ENCODE measurements at places on chromosomes 2 and 18.

DNA sequence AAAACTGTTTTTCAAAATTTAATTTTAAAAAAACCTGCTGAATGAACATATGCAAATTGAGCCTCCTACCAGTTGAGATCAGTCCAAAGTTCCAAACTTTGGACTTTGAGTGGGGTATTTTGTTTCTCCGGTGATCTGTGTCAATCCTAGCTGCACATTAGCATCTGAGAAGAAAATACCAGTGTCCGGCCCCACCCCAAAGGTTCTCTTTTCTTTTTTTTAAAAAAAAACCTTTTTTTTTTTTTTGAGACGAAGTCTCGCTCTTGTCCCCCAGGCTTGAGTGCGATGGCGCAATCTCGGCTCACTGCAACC is 91.7 kb downstream of the SEPTIN10 start:
- no peak for DNase-seq

DNA sequence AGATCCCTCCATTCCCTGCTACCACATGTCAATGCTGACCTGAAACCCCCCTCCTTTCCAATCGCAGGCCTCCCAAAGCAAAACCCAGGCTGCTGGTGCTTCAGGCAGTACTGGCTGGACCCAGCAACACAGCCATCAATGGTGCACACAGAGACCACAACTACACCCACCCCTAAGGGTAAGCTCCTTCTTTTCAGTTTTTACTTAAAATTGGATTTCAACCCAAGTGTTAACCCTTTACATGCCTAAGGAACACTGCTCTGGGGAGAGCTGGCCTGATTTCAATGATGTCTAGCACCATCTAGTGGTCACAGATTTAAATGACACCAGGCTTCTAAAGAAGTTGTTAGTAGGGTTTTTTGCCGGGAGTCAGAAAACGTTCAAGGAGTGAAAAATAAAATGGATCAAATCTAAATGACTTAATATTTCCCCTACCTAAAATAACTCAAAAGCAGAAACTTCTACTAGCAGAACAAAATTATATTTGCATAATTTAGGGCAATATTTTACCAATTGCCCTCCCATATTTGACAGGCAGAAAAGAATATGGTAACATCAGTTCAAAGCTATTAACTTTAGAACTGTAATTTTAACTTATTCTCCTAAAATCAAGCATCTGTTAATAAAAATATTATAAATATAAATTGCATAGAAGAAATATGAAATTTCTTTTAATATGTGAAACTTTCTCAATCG is 24.6 kb downstream of the FECH start:
- DNase-seq = no peak

GRCh38 chr2:153388246-153388645 is 90.3 kb downstream of the RPRM start:
- DNase-seq = no peak

GRCh38 chr18:73535990-73536389 is 611.6 kb downstream of the FBXO15 start:
- DNase-seq = no peak

GRCh38 chr2:84486441-84487115 is 27.5 kb upstream of the SUCLG1 start:
- DNase-seq = no peak

DNA sequence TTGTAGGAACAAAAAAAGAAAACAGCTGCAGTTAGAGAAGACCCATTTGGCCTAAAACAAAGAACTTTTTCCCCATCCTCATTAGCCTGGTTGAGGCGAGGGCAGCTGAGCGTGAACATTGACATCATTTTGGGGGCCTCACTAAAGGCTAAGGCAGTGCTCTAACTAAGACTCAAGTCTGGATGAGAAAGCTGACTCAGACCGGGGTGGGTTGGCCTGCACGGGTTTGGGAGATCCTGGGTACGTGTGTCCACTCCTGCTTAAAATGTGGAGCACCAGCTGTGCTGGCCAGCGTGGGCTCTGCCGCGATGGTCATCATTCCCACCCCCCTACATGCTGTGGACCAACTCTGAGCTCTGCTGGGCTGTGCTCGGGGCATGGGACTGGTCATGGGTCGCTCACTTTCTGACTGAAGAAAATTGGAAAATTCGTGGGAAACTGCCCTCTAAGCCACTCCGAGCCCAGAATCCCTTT is 86.0 kb upstream of the TMEM247 start:
- no peak for DNase-seq

DNA sequence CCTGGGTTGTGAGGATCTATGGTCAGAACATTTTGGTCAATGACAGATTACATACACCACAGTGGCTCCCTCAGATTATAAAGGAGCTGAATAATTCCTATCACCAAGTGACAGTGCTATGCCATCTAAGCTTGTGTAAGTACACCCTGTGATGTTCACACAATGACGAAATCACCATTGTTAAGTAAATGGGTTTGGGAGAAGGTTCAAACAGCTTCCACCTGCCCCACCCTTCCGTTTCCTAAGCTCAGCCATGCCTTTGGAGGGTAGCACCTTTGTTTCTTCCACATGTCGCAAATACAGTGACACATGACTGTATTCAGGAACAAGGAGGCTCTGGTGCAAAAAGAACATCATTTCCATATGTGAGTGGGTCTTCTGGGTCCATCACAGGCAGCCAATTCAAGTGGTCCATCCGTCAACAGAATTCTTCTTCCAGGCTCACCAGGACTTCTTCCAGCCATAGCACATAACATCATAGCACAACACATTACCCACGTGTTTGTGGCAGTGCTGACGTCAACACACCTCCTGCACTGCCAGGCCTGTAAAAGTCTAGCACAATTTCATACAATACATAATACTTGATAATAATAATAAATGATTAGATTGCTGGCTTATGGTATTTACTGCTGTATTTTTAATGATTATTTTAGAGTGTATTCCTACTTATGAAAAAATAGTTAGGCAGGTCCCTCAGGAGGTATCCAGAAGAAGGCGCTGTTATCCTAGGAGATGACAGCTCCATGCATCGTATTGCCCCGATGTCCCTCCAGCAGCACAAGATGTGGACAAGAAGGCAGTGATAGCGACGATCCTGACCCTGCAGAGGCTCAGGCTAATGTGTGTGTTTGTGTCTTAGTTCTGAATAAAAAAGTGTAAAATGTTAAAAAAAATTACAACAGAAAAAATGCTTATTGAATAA is 264.8 kb downstream of the ANAPC1 start:
- DNase-seq = no peak

- no peak for DNase-seq
Observed at GRCh38 chr2:9721344-9721743, 90.5 kb upstream of the YWHAQ start.

DNA sequence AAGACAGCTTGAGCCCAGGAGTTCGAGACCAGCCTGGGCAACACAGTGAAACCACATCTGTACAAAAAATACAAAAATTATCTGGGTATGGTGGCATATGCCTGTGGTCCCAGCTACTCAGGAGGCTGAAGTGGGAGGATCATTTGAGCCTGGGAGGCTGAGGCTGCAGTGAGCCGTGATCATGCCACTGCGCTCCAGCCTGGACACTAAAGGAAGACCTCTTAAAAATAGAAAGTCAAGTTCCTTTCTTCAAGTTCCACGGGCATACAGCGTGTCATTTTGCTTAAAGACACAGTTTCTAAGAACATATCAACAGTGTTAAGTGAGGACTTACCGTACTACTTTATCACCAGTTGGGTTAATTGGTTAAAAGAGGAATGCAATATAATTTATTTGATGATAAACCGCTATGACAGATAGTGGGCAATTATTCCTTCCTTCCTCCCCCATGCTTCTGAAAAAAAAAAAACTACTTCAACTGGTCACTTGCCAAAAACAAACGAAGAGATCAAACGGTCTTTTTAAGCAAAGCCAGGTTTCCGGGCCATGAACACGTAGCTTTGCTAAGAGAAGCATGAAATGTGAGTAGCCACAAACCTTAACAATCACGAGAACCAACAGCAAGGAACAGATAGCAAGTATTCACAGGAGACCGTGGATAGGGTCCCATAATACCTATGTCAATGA is 21.4 kb downstream of the AP1S3 start:
- no peak for DNase-seq

GRCh38 chr2:232300894-232301387 is 77.6 kb upstream of the ALPP start:
- DNase-seq = no peak

DNA sequence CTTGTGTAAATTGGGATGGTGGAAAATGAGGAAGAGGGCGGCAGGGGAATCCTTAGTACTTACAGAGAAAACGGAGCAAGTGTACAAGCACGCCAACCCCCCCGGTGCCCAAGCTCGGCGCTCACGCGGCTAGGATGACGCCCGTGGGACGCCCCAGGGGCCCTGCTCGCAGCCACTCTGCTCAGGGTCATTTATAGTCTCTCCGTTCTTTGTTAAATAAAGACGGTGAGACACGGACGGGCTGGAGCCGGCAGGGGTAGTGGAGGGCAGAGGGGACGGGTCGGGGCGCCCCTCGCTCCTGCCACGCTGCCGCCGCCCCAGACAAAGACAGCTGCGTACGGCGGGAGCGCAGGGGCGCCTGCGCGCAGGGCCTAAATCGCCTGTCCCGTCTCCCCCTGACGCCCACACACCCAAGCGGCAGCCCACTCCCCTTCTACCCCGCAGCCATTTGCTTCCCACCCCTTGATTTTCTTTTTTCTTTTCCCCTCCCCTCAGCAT is 37.8 kb downstream of the PCBP1 start:
- peak; percentile 42 for DNase-seq

DNA sequence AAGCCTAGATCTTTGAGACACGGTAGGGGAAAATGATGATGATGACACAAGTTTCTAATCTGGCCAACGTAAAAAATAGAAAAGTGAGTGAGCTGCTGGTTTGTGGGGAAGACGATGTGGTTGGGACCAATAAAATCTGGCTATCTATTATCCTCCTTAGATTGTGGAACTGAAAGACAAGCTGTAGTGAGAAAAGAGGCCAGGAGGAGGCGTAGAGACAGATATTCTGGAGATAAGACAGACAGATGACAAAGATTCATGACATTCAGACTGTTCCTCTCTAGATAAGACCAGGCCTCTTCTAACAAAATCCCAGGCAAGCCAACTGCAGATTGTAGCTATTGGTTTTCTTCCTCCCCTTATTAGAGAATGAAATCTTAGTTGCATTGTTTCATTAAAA is 376.3 kb upstream of the UBE2E3 start:
- no peak for DNase-seq

DNA sequence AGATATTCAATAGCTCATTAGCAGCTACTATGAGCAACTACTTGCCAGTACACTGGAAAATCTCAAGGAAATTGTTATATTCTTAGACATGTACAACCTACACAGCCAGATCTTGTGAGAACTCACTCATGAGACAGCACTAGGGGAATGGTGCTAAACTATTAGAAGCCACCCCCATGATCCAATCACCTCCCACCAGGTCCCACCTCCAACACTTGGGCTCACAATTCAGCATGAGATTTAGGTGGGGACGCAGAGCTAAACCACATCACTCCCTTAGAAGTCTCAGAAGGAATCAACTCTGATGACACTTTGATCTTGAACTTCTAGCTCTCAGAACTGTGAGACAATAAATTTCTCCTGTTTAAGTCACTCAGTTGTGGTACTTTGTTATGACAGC is 418.3 kb upstream of the SPHKAP start:
- DNase-seq = no peak

GRCh38 chr2:98385050-98385699 is 38.9 kb downstream of the CNGA3 start:
- peak; percentile 18 for DNase-seq

DNA sequence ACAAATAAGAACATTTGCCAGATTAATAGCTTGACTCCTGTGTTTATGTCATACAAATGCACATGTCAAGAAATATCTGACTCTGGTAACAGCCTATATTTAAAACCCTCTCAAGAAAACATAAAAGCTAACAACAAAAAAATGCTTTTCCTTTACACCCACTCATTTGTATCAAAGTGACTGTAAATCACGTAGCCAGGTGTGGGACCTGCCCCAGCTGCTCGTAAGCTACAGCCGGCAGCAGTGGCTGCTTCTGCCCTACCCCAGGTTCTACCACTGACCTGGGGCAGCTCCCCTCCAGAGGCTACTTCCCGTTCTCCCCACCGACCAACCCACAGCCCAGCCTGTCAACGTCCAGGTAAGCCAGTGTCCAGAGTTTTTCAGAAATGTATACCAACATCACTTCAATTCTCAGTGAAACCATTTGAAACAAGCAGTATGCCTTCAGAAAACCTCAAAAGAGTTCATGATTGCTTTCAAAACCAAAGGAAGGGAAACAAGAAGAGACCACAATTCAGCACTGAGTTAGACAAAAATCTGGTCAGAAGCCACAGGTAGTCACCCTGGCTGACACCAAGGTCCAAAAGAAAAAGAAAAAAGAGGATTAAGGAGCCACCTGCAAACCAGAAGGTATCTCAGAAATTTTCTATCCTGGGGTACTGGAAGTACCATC is 40.4 kb downstream of the KIDINS220 start:
- no peak for DNase-seq

DNA sequence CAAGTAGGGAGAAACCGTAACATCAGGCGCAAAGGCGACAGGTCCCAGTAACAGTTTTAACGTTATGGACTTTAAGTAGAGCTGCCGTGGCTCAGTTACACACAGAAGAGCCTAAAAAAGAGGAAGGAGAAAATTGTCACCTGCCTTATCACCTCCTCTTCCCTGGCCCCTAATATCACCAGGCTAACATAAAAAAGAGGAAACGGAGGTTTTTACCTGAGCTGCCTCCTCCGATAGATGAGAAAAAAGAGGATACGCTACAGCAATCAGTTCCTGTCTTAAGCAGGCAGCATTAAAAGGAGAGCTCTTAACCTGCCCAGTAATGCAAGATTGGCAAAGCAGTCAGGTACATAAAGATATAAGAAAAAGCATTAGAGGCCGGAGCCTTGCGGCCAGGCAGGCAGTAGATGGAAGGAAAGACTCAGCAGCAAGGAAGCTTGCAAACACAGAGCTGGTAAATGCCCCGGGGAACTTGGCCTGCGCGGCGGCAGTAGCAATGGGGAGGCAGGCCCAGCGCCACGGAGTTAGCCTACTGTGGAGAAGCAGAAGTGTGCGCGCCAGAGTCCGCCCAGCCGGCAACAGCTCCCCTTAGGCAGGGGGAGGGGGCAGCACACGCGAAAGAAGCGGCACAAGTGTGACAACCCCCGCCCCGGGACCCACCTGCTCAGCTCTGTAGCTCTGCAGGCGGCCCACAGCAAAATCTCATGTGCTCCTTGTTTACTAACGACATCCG is 116.3 kb upstream of the SCN7A start:
- no peak for DNase-seq

DNA sequence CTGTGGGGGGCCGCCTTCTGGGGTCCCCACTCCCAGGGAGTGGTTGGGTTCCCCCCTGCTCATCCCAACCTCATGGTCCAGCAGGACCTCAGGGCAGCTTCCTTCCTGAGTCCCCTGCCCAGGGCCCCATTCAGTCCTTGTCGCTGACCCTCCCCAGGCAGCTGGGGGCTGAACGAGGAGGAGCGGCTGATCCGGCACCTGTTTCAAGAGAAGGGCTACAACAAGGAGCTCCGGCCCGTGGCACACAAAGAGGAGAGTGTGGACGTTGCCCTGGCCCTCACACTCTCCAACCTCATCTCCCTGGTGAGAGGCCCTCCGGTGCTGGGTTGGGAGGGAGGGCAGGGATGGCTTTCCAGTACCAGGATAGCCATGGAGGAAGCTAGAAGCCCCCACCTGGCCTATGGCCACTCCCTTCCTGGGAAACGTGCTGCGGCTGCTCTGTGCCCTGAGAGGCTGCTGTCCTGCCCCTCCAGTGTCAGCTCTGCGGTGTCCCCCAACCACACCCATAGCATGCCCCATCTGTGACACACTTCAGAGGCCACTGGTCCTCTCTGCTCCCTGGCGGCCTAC is 497 bp downstream of the CHRND start:
- no peak for DNase-seq

GRCh38 chr2:71419145-71419544 is 34.2 kb upstream of the DYSF start:
- no peak for DNase-seq

All from activated CD4-positive, CD25-positive, alpha-beta regulatory T cell (primary cell).